ENCODE measurements at places on chromosomes 5 and 9. TPM values are rescaled to one million over a fixed set of nuclear protein-coding genes. Genes with fewer than 3 reads are reported as not detected.

ARID3C gene
- not detected for total RNA-seq

FAM114A2 gene
- 14.0 TPM for total RNA-seq

DNA sequence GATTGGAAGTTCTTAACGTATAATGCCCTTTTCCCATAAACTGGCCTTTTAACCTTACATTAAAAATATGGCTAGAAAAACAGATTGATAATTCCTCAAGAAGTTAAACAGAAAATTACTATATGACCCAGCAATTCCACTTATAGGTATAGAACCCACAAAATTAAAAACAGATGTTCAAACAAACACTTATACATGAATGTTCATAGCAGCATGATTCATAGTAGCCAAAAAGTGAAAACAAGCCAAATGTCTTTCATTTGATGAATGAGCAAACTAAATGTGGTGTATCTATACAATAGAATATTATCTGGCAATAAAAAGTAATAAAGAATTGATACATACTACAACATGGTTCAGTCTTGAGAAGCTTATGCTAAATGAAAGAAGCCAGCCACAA, 35.5 kb downstream of the POU5F2 start:
- no peak for DNase-seq
- H3K27ac ChIP-seq = no peak overlapping the region
- H3K4me1 ChIP-seq = no peaks in the 10 kb centered on the region
- H3K27me3 ChIP-seq = no peaks in the 10 kb centered on the region
- H3K36me3 ChIP-seq = no peaks in the 10 kb centered on the region
- no peak overlapping the region for H3K4me3 ChIP-seq

- H3K27me3 ChIP-seq = no peaks in the 10 kb centered on the region
- H3K27ac ChIP-seq = no peak overlapping the region
- no peak overlapping the region for H3K4me3 ChIP-seq
- no peaks in the 10 kb centered on the region for H3K36me3 ChIP-seq
Measured at GRCh38 chr5:92676215-92677165, 904.5 kb downstream of the NR2F1-AS1 start.

All from upper lobe of left lung (tissue), 6 donors.